Neural crest cell (in vitro differentiated cells): ENCODE measurements at places on chromosomes 1 and 21.

DNA sequence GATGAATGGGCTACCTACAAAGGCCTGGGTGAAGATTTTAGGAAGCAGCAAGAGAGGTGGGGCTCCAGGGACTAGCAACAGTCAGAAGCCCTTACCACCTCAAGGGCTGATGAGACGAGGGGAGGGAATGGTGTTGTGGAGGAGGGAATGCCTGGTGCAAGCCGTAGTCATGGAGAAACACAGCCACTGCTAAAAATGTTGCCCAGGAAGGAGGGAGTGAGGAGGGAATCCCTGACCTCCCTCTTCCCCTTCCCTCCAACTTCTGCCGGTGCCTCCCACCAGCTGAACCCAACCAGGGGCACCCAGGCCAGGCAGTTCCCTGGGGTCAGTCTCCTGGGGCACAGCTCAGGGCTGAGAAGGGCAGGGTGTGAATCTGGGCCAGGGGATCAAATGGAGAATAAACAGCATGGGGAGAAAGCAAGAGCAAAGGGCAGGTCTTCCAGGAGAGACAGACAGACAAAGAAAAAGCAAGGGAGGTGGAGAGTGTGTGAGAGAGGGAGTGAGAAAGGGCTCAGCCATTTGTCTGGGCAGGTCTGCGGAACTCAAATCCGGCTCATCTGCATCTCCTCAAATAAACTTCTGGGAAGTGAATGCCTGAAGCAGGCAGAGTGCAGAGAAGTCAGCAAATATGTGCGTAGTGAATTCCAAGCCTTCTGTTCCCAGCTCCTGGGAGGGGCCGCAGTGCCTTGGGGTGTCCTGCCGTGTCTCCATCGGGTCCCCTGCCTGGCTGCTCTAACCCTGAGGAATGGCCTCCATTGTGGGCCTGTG is 27.1 kb upstream of the POU3F1 start:
- DNase-seq = no peak

GRCh38 chr1:94980582-94981574 is 54.0 kb upstream of the CNN3 start:
- no peak for DNase-seq

GRCh38 chr1:114076308-114076707 is 77.4 kb downstream of the SYT6 start:
- DNase-seq = no peak

- no peak for DNase-seq
Measured at GRCh38 chr1:180287988-180288705, 58.1 kb downstream of the LHX4 start.

GRCh38 chr1:161095230-161095629 is 2.9 kb upstream of the KLHDC9 start:
- no peak for DNase-seq
